Panc1 (cell line): ENCODE measurements at places on chromosomes 5 and 9.

DNA sequence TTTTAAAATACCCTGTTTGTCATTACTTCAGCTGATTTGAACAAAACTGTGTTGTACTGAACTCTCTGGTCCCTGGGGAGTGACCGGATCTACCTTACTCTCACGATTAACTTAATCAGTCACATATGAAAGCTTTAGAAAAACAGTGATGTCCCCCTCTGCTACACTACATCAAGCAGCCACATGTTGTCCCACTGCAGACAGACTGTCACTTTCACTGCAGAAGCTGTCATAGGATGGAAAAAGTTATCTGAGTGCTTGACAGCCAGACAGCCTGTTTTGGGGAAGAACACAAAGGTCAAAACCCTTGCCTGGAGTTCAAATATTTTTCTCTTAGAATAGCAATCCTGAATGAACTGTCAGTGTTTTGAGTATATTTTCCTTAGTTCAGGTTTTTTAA, 546.4 kb downstream of the DTWD2 start:
- DNase-seq = no peak

GRCh38 chr5:130885691-130886090, 279.4 kb downstream of the HINT1 start:
- DNase-seq = no peak

- DNase-seq = no peak
Measured at GRCh38 chr5:11030671-11031070, 269.6 kb upstream of the DAP start.

- no peak for DNase-seq
Measured at GRCh38 chr9:99169086-99169485, 52.7 kb downstream of the ALG2 start.

DNA sequence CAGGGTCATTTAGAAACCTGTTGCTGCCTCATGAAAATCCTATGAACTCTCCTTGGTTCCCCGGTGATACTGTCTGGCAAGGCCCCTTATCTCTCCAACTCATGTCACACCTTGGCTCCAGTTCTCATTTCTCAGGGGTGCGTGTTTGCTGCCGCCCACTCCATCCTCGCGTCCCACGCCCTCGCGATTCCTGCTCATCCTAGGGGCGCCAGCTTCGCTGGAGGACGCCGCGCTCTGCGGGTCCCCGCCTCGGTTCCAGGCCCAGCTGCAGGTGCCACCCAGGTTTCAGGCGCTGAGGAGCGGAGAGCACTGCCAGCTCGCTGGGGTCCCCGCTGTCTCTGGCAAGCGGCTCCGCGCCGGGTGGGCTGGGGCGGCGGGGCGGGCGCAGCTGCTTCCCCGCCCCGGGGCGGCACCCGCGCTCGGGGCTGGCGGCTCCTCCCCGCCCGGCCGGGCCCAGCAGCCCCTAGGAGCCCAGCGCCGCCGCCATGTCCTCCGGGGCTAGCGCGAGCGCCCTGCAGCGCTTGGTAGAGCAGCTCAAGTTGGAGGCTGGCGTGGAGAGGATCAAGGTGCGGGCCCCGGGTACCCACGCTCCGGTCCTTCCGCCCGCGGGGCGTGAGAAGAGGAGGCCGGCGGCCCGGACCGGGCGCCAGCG, at the start of gene GNG10:
GNG10 (plus strand) TSS at position 456 of the 652 bp plus-strand sequence; CDS start at position 486, 30 bp downstream.
- no peak for DNase-seq

DNA sequence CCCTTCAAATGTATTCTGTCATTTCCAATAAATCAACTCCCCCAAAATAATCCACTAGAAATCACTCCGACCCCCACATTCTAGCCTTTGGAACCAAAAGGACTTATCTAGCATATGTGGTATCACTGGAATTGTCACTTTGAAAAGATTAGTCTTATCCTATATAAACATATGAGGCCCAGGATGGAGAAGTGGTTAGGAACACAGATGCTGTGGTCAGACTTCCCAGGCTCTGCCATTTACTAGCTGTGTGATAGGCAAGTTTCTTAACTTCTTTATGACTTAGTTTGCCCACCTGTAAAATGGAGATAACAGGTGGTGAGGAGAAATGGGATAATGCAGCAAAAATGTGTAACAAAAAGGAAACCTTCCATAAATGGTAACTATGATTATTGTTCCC, 62.0 kb upstream of the GLRX start:
- no peak for DNase-seq

GRCh38 chr9:123637606-123637944, 281.6 kb downstream of the CRB2 start:
- DNase-seq = no peak

DNA sequence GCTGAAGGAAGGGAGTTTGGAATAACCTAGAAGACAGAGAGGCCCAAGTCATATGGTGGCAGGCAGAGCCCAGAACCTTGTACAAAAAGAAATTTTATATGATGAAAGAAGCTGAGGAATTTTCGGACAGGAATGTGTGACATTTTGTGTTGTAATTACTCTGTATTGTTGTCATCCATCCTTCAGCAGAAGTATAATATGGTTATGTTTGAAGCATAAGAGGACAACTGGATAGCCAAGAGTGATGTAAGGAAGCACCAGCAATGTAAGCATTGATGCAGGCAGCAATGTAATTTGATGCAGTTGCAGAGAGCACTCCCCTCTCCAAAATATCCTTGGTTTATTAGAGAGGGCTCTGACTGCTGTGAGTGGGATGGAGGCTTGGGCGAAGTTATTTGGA, 19.1 kb upstream of the SNX2 start:
- no peak for DNase-seq

GRCh38 chr5:124648902-124649467, 97.5 kb downstream of the ZNF608 start:
- no peak for DNase-seq

DNA sequence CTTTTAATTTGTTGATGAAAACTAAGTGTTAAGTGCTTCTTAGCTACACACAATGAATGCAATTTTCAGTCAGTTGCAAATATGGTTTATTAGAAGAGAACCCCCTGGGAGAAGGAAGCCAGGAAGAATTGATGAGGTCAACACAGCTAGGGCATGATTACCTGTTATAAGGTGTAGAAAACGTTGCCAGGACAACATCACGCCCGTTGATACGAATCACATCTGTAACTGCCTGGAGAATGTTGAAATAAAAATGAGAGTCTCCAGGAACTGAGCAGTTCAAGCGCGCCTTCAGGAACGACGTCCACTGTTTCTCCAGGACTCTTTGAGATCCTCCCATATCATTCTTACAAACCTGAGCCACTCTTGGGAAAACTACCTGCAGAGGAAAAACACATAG, 88.0 kb downstream of the SEMA6A start:
- DNase-seq = no peak

GRCh38 chr5:135604056-135604455, 25.3 kb upstream of the CXCL14 start:
- DNase-seq = no peak

- DNase-seq = no peak
Measured at GRCh38 chr5:97193355-97193688, 10.3 kb upstream of the RIOK2 start.

- DNase-seq = no peak
Measured at GRCh38 chr9:128911529-128912035, 9.2 kb upstream of the PHYHD1 start.

- DNase-seq = no peak
Measured at GRCh38 chr9:136734837-136735496, 7.8 kb downstream of the LCN10 start.

- DNase-seq = no peak
Measured at GRCh38 chr5:112318346-112318745, 100.7 kb downstream of the EPB41L4A start.

DNA sequence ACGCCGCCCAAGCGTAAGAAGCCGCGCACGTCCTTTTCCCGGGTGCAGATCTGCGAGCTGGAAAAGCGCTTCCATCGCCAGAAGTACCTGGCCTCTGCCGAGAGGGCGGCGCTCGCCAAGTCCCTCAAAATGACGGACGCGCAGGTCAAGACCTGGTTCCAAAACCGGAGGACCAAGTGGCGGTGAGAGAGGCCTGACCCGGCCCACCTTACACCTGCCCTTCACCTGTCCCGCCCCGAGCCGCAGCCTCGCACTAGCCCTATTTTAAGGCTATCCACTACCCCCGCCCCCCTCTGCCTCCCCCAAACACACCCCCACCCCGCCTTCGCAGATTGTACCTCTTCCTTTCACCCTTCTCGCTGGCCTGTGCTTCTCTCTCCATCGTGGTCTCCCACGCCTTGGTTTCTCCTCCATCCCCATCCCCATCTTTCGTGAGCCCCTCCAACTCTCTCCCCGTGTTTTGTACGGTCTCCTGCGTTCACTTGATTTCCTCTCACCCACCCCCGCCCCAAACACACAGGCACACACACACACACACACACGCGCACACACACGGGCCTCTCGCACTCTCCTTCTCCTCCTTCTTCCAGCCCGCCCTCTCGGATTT, 1.3 kb downstream of the TLX3 start:
- no peak for DNase-seq

DNA sequence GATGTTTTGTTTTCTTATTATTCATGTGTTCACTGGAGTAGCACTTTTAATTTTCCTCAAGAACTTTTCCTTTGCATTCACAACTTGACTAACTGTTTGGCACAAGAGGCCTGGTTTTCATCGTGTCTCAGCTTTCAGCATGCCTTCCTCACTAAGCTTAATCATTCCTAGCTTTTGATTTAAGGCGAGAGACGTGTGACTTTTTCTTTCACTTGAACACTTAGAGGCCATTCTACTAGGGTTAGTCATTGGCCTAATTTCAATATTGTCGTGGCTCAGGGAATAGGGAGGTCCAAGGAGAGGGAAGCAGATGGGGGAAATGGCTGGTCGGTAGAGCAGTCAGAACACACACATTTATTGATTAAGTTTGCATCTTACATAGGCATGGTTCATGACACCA, 94.0 kb downstream of the ZNF462 start:
- DNase-seq = no peak

GRCh38 chr5:14004598-14005394, 60.3 kb upstream of the DNAH5 start:
- no peak for DNase-seq

- no peak for DNase-seq
Measured at GRCh38 chr5:168136340-168136739, 155.1 kb upstream of the WWC1 start.

DNA sequence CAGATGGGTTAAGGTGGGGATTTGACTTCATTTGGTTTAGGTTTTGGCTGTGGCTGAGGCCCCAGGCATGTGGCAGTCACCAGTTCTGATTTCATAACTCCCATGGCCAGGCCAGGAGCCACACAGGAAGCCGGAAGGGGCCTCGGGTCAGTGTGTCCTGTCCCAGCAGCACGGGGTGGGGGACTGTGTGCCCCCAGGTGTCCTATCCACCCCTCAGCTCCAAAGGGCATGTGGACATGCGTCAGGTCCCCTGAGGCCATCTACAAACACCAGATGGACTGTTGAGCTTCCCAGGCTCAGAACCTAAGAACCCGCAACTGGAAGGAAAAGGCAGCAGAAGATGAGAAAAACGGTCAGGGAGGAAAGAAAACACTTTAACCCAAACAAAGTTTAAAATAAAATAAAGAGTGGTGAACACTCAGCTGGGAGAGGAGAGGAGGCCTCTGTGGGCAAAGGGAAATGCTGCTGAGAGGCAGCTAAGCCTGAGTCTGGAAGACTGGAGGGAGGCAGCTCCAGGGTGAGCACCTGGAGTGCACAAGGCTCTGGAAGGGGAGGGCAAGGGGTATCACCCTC, 260.8 kb downstream of the AUH start:
- DNase-seq = no peak

- DNase-seq = no peak
Measured at GRCh38 chr9:94677929-94678328, 38.6 kb upstream of the FBP1 start.

- DNase-seq = no peak
Measured at GRCh38 chr5:172445866-172446265, 8.5 kb downstream of the SH3PXD2B start.

DNA sequence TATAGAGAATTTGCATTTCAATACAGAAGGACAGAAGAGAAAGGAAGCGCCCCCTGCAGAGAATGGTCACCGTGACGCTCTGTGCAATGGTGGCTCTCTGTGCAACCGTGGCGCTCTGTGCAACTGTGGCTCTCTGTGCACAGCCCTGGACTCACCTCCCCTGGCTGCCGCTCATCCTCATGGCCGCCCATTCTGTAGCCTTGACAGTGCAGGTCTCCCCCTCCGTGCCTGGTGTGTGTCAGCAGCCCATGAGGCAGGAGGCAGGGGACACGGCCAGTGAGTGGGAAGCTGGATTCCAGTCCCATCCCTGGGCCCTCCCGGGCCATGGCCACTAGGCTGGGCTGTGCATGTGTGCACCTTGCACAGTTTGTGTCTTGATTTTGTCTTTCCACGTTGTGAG, 12.0 kb downstream of the EXOC3 start:
- no peak for DNase-seq

DNA sequence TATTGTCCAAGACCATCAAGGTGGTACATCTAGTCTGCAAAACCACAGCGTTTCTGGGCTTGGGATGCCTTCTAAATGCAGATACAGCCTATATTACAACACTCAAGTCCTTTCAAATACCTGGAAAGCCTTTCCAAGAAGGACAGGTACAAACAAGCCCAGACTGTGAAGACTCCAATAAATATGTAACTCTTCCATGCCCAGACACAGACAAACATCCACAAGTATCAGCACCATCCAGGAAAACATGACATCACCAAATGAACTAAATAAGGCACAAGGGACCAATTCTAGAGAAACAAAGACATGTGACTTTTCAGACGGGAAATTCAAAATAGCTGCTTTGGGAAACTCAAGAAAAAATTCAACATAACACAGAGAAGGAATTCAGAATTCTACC, 152.7 kb upstream of the POC5 start:
- no peak for DNase-seq

- DNase-seq = peak; percentile 98
Measured at GRCh38 chr5:145946112-145946861, 9.9 kb downstream of the SH3RF2 start.

DNA sequence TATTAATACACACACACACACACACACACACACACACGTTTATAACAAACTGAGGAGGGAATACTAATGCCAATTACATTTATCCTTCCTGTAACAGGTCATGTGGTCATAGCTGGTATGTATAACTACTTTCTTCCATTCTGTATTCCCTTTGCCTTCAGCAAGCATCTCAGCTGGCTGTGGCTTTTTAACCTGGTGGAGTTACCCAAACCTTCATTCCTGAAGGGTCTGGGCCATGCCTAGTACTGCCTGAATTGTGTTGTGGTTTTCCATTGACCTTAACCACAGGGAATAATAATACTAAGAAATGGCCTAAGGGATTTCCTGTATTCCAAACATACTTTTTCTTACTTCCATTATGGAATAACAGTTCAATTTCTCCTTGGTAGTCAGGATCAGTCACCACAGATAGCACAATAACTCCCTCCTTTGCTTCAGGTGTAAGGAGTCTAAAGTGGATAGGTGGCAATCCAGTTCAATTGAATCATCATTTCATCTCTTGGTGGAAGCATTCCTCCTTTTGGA, 222.2 kb upstream of the MEF2C start:
- no peak for DNase-seq
